ENCODE measurements at places on chromosomes 7 and 10. TPM values are rescaled to one million over a fixed set of nuclear protein-coding genes. Genes with fewer than 3 reads are reported as not detected.

NUDT13 gene
- total RNA-seq: 0.91 TPM

LIMK1 gene
- total RNA-seq: 26.3 TPM

ACBD5 gene
- 23.4 TPM for total RNA-seq

PRRT4 gene
- 0.14 TPM for total RNA-seq

SFTPD gene
- not detected for total RNA-seq

KAT6B gene
- total RNA-seq: 21.2 TPM

KAZALD1 gene
- 0.79 TPM for total RNA-seq

CCDC172 gene
- not detected for total RNA-seq
